ENCODE measurements at places on chromosomes 3 and 15.

- DNase-seq, result no peak
These were observed 96.6 kb downstream of the SEMA6D start for GRCh38 chr15:47813748-47814384.

DNA sequence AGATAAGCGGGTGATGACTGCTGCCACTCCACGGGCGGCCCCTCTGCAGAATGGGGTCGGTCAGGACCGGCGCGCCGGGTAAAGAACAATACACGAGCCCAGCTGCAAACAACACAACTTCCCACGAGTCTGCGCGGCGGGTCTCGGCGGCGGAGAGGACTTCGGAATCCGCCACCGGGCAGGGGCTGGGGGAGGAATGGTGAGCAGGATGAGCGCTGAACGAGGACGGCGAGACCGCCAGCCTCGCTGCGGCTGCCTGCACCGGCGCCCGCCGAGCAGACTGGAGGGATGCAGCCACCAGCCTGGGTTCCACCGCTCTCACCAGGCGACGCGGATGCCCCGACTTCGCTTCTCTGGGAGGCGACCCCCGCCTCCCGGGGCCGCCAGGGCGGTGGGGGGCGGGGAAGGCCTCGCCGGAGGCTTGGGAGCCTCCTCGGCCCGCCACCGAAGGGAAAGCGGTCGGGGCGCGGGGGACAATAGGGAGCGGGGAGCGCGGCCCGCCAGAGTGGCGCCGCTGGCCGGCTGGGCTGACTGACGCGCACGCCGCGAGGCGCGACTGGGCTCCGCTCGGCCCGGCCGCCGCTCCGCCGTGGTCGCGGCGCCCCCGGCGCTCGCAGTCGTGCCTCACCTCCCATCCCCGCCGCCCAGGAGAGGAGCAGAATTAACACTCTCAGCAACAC lies 515 bp downstream of the ADAM10 start:
- DNase-seq, result peak; percentile 64

DNA sequence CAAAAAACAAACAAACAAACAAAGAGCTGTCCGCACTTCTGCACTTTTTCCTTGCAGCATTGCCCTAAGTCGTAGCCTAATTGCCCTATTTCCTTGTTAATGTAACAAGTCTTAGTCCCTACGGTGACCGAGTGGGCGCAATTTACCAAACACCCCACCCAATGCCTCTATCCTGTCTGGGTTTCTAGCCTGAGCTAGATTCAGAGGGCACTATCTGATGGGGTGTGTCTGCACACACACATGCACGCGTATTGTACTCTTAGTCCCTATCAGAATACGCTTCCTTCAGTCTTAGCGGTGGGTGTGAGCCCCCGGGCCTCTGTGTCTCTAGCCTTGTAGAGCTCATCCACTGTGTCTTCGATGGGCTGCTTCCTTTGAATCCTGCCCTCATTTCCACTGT lies 125.9 kb upstream of the DLG1 start:
- DNase-seq, result no peak

DNA sequence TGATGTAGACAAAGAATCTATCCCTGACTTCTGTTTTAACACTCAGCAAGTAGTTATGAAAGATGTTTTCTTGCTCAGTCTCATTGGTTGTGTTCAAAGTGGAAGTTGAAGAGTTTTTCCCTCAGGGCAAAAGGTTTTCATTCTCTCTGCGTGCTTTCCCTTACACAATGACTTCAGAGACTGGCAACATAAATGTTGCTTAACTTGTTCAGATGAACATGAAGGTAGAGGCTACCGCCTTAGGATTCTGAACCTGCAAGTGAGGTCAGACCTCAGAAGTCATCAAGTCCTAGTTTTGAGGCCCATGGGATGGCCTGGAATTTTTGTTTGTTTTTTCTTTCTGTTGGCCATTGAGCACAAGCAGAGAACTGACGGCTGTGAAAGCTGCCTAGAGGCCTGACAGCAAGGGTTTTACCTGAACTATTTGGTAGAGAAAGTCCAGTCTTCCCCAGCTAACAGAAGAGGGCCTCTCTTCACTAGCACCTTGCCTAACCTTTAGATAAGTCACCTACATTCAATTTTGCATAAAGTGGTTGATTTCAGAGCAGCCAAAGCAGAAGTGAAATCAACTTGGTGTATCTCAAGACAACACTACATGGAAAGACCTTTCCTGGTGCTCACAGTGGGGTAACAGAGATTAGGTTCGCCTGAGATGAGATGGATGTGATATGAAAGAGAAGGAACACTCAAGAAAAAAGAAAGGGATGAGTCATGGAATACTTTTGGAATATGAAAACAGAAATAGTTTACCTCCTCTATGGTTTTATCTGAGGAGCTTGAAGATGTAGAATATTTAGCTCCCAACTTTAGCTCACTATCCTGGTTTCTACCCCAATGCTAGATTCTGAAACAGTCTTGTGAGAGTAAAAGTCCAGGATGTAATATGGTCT lies 53.6 kb upstream of the AP4E1 start:
- DNase-seq, result peak; percentile 35

GRCh38 chr3:121951291-121951919 lies 57.2 kb downstream of the SLC15A2 start:
- no peak for DNase-seq

DNA sequence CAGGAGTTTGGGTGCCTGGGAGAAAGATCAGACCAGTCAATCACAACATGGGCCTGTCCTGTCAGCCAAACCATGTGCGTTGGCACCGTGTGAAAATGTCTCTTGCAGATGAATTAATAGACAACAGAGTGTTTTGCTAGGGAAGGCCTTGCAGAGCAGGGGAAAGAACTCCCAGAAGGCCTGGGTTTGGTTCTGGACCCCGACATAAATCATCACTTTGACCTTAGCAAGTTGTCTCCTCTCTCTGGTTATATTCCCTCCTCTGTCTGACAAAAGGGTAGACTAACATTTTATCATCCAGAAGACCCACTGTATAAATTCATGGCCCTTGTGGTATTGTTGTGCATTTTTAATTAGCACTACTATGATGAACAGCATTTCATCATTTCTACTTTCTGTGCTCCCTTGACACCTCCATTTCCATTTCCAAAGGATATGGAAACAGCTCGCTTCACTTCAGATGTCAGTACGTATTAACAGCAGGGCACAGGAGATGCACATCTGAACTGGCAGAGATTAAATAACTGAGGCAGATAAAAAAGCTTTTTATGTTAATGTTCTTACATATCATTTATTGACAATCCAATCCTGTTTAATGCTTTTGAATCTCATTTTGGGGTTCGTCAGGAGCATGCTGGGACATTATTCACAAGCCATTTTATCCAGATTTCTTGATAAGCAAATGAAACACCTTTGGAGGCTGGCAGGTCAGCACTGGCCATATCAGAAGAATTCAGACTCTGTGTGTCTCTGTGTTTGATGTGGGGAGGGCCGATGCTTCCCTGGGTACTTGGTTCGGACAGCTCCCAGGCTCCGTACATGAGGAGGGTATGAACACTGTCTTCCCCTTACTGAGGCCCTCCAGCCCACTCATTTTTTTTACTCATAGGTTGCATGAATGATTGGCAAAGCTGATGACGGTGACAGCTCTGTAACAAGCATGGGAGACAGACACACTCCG lies 28.2 kb upstream of the IL12A start:
- no peak for DNase-seq

DNA sequence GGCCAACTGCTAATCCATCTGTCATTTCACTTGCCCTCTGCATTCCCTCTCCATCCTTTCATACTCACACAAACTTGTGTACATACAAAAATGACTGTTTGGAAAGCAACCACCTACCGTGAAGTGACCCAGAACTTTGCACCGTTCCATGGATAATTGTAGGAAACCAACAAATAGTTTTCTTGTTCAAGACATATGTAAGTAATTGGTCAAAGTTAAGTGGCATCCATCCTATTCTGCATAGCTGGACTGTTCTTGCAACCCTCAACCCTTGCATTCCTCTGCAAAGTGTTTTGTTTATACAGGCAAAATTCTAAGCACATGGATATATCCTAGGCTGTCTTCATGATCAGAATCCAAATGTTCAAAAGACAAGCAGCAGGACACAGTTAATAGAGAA lies 592.5 kb downstream of the MECOM start:
- DNase-seq, result no peak

- no peak for DNase-seq
These were observed 30.0 kb downstream of the MYO5A start for GRCh38 chr15:52498706-52499105.

DNA sequence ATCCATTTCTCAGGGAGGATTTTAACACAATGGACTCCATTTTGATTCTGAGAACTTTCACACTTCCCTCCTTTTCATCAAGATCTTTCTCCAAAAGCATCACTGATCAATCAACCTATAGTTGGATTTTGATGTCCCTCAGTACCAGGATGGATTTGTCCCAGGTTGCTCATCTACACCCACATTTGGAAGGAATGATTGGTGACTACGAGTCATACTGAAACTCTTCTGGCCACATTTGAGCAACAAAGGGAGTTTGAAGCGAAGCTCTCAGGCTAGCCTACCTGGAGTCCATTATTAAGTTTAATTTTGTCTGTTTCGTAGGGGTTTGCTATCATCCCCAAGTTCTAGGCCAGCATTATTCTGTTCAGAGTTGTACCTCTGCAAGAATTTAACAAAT lies 31.3 kb upstream of the ATP8B4 start:
- DNase-seq, result no peak

- no peak for DNase-seq
These were observed 678.1 kb downstream of the MCTP2 start for GRCh38 chr15:94909510-94909909.

GRCh38 chr3:35864871-35865270 lies 225.5 kb downstream of the ARPP21 start:
- DNase-seq, result no peak

DNA sequence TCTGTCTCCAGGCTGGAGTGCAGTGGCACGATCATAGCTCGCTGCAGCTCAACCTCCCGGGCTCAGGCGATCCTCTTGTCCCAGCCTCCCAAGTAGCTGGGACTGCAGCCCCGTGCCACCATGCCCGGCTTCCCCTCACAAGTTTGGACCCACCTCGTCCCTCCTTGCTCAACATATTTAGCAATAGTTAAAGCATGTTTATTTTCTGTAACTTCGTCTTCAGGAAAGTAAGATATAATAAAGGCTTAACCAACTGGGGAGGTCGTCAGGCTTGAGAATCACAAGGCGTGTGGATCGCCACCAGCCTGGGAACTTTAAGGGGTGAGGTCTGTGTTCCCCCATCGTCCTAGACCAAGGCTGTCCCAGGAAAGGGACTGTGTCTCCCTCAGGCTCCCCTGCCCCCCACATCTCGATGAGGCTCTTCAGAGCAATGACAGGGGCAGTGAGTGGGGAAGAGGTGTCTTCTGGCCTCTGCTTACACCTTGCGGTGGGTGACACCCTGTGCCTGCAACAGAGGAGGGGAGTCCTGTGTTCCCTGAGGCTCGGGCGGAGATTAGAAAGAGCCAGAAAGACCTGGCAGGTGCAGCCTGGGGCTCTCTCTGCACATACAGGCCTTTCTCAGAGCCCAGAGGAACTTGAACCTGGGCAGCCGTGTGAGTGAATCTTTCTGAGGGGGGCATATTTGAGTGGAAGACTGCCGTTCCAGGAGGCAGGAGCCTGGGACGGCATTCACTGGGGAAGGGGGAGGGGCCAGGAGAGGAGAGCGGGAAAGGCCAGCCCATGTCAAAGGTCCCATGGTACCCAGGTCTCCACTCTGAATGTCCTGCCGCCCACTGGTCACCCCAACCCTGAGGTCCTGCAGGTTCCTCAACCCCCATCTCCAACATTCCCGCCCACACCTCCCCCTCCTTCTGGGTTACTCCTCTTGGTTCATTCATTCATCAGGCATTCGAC lies 152.3 kb downstream of the SMAD6 start:
- DNase-seq, result no peak

GRCh38 chr15:80749589-80749988 lies 29.6 kb upstream of the CEMIP start:
- no peak for DNase-seq

GRCh38 chr15:74369084-74369745 lies 1.8 kb upstream of the CYP11A1 start:
- DNase-seq, result peak; percentile 13

- no peak for DNase-seq
These were observed 194.9 kb downstream of the ARRDC4 start for GRCh38 chr15:98155356-98155755.

- DNase-seq, result no peak
These were observed 49.2 kb downstream of the SLC7A14 start for GRCh38 chr3:170536712-170537111.

GRCh38 chr15:36506733-36507356 lies 72.6 kb upstream of the CDIN1 start:
- no peak for DNase-seq

DNA sequence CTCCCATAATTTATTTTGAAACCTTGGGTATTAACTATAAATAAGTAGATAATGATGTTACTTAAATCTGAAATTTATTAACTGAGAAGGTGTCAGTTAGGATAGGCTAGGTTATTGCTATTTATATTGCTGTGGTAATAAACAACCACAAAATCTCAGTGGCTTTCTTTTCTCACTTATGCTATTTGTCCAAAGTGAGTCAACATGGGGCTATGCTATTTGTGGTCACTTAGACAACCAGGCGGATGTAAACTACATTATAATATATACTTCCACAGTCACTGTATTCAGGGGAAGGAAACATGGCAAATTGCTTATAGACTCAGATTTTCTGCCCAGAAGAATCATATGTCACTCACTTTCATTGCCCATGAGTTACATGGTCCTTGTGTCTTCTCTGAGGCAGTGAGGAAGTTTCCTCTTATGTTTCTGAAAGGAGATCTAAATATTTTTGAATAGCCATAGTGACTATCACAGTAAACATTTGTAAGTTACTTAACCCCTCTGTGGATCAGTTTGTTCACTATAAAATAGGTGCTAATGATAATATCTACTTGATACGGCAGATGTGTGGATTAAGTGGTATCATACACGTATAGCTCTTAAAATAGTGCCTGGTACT lies 19.8 kb downstream of the HMG20A start:
- DNase-seq, result no peak

DNA sequence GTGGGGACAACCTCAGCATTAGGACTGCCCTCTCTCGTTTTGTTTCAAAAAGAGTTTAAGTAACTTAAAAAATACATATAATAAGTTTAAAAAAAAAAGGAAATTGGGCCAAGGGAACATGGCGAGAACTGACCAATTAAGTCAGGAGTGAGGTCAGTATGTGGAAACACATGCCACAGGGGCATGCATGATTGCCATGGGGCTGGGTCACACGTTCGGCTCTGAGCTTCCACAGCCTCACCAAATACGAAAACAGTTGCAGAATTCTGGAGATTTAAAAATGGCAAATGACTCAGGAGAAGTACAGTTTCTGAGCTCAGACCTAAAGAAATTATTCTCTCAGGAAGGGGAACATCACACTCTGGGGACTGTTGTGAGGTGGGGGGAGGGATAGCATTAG lies 24.1 kb downstream of the PDE8A start:
- DNase-seq, result peak; percentile 97

- no peak for DNase-seq
These were observed 104.3 kb downstream of the ZNF280D start for GRCh38 chr15:56628893-56629532.

GRCh38 chr15:47949815-47950214 lies 171.0 kb upstream of the SLC24A5 start:
- no peak for DNase-seq

- no peak for DNase-seq
These were observed 4.2 kb downstream of the EDEM1 start for GRCh38 chr3:5191555-5192304.

GRCh38 chr15:58154769-58155168 lies 16.6 kb downstream of the AQP9 start:
- no peak for DNase-seq

Data from suppressor macrophage (primary cell).